Hepatocyte (in vitro differentiated cells): ENCODE measurements at places on chromosomes 4 and X. TPM values are rescaled to one million over a fixed set of nuclear protein-coding genes. Genes with fewer than 3 reads are reported as not detected.

CNGA2 gene
- polyA plus RNA-seq: not detected in 2 replicates

GRCh38 chr4:56026596-56026995 lies 77.9 kb downstream of the CEP135 start:
- no peak for DNase-seq

UGT2B15 gene
- 35.7 and 41.0 TPM in 2 replicates for polyA plus RNA-seq

ASB9 gene
- 4.1 and 4.7 TPM in 2 replicates for polyA plus RNA-seq

DNA sequence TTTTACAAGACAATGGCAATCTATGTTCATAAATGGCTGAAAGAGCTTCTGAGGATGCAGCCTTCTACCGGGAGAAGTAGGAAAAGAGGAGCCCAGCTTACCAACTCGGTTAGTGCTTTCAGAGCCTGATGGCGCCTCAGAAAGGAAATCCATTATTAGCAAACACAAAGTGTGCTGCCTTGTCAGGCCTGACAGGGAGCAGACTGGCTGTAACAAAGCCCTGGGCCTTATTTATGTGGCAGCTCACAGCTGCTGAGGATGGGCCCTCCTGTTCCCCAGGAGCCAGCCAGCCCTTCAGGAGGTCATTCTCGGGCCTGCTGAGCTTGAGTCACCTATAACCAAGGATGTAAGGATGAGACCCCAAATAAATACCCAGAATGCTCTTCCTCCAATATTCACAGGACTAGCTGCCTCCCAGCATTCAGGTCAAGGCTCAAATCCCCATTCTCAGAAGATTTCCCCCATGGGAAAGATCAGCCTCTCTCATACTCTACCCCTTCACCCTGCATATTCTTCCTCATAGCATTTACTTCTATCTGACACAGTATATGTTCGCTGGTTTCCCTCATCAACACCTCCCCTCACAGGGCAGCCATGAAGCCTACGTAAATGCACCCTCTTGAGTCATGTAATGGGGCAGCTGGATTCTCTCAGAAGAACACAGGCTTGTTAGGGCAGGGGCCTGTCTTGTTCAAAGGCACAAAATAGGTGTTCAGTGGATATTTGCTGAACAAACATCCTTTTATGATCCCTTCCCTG lies 227.0 kb upstream of the RASGEF1B start:
- no peak for DNase-seq

DNA sequence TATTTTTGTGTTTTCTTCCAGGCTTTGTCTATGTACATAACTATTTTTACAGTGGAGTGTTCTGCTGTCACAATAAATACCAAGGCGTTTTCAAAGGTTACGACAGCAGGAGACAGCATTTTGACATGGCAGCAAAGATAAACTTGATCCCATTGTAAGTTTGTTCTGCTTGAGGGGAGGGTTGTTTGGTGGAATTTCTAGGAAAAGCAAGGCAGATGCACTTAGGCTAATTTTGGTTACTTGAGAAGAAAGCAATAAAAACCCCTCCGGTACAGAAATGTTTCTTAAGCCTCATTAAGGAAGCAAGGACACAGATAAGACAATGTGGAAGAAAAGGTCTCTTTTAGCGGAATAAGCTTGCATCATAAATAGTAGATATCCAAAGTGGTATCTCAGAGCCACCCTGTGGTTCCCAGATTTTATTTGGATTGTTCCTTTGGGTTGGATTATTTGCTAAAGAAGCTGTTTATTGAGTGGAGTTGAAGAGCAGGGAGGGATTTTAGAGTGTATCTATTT lies 54.3 kb downstream of the CLCN5 start:
- no peak for DNase-seq

DNA sequence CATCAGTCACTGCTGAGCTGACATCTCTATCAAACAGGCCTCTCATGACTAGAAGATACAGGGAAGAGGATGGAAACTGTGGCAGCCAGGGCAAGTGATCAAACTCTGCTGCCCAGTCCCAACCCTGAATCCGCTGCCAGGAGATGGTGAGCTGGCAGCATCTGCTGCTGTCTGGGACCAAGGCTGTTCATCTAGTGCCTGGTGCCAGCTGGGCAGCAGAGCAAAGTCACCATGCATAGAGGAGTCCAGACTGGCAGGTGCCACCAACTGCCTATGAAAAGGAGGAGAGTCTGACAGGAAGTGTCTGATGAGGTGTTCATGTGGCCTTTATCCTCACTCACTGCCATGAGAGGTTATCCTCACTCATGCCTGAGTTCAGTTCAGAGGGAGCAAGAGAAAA lies 518.9 kb downstream of the MID1IP1 start:
- DNase-seq: no peak
